Esophagus squamous epithelium (tissue), 5 donors: ENCODE measurements at places on chromosomes 1 and 21. TPM values are rescaled to one million over a fixed set of nuclear protein-coding genes. Genes with fewer than 3 reads are reported as not detected.
A peak's percentile ranks its signal among the peaks of the same experiment; 100 is the strongest.

- H3K4me1 ChIP-seq, result peaks cover 69% of the 10 kb centered on the region
- H3K27me3 ChIP-seq, result no peaks in the 10 kb centered on the region
- peak overlapping the region; percentile 39 for H3K4me3 ChIP-seq
- DNase-seq, result no peak
Observed at GRCh38 chr1:178938101-178938958, 67.5 kb upstream of the ANGPTL1 start.

DNA sequence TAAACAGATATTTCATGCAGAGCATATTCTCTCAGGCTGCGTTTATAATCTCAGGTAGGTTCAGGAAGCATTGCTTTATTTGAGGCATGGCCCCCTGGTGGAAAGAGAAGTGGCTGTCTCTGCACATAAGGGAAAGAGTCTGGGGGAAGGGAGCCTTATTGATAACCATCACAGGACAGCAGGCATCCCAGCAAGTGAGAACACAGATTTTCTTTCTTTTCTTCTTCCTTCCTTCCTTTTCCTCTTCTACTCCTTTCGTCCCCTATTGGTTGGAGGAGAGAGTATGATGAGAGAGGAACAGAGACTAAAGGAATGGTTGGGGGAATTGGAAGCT is 21.9 kb downstream of the TSNAX start:
- no peak for DNase-seq
- H3K4me1 ChIP-seq, result no peaks in the 10 kb centered on the region
- no peak overlapping the region for H3K27ac ChIP-seq

DNA sequence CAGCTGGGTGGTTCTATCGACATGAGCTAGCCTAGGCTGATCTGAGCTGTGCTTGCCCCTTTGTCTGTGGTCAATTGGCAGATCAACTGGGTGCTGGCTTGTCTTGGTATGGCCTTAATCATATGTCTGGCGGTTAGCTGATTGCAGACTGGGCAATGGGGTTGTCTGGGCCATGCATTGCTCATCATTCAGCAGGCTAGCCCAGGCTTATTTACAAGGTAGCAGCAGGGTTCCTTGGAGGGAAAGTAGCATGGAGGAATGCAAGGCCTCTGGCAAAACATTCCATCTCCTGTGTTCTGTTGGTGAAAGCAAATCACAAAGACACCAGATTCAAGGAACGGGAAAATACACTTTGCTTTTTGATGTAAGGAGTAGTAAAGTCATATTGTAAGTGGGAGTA is 84.0 kb upstream of the IVNS1ABP start:
- no peaks in the 10 kb centered on the region for H3K27me3 ChIP-seq
- H3K36me3 ChIP-seq, result no peaks in the 10 kb centered on the region
- H3K27ac ChIP-seq, result no peak overlapping the region
- DNase-seq, result no peak
- H3K4me1 ChIP-seq, result no peaks in the 10 kb centered on the region

GRCh38 chr1:22772014-22772413 is 61.4 kb downstream of the EPHB2 start:
- DNase-seq, result no peak
- no peaks in the 10 kb centered on the region for H3K27me3 ChIP-seq
- H3K4me3 ChIP-seq, result no peak overlapping the region

GRCh38 chr21:28310171-28310685 is 682.4 kb downstream of the LTN1 start:
- H3K4me3 ChIP-seq, result no peak overlapping the region
- no peaks in the 10 kb centered on the region for H3K27me3 ChIP-seq
- DNase-seq, result no peak
- no peak overlapping the region for H3K27ac ChIP-seq

GRCh38 chr1:119139857-119140176 is 636 bp downstream of the WARS2 start:
- H3K27ac ChIP-seq, result peak overlapping the region; percentile 90
- no peak for DNase-seq
- peak overlapping the region; percentile 34 for H3K4me3 ChIP-seq

DNA sequence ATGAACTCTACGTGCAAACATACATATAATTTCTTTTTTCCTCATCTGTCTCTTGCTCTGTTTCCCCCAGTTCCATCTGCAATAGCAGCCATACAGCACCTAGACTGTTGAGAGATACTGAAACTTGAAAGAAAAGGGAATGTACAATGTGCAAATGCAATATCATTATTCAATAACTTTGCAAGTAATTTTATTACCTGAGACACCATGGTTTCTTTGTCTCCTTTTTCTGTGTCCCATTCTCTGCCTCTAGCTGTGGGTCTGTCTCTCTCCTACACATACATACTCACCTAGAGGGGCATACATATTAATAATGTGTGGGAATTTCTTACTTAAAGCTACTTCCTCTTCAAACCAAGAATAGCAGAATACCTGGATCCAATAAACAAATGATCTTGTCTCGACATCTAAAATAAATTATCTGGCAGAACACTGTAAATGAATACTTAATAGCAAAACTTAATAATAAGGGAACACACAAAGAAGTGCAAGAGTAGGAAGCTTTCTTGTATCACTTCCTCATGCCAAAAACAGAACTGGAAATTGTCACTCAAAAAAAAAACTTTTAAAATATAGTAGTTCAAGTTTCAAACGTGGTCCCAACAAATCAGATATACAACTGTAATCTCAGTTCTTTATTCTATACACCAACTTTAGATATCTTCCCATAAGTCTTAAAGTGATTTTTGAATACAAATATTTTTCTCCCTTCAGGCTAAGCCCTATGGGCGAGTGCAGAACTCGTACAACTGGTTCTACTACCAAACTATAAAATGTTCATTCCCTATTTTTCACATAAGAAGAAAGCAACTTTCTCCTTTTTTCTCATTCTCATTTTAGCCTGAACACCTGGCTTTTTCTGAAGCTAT is 194.6 kb downstream of the NRIP1 start:
- peaks cover 80% of the 10 kb centered on the region for H3K4me1 ChIP-seq
- DNase-seq, result no peak
- no peaks in the 10 kb centered on the region for H3K27me3 ChIP-seq
- no peak overlapping the region for H3K4me3 ChIP-seq
- no peaks in the 10 kb centered on the region for H3K36me3 ChIP-seq
- no peak overlapping the region for H3K27ac ChIP-seq

GRCh38 chr1:48061162-48062136 is 64.3 kb upstream of the TRABD2B start:
- H3K4me1 ChIP-seq, result no peaks in the 10 kb centered on the region
- no peak overlapping the region for H3K27ac ChIP-seq
- H3K4me3 ChIP-seq, result no peak overlapping the region

DNA sequence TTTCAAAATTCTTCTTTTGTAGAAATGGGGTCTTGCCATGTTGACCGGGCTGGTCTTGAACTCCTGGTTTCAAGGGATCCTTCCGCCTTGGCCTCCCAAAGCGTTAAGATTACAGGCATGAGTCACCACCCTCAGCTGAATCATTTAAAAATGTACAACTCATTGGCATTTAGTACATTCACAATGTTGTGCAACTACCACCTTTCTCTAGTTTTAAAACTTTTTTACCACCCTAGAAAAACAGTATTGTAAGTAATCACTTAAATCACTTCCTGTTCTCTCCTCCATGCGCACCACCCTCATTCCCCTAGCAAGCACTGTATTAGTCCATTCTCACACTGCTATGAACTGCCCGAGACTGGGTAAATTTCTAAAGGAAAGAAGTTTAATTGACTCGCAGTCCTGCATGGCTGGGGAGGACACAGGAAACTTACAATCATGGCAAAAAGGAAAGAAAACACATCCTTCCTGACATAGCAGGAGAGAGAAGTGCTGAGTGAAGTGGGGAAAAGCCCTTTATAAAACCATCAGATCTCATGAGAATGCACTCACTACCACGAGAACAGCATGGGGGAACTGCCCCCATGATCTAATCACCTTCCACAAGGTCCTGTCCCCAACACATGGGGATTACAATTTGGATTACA is 14.4 kb upstream of the THEM5 start:
- peaks cover 32% of the 10 kb centered on the region for H3K4me1 ChIP-seq
- H3K27me3 ChIP-seq, result no peaks in the 10 kb centered on the region
- H3K4me3 ChIP-seq, result no peak overlapping the region
- H3K27ac ChIP-seq, result no peak overlapping the region

DNA sequence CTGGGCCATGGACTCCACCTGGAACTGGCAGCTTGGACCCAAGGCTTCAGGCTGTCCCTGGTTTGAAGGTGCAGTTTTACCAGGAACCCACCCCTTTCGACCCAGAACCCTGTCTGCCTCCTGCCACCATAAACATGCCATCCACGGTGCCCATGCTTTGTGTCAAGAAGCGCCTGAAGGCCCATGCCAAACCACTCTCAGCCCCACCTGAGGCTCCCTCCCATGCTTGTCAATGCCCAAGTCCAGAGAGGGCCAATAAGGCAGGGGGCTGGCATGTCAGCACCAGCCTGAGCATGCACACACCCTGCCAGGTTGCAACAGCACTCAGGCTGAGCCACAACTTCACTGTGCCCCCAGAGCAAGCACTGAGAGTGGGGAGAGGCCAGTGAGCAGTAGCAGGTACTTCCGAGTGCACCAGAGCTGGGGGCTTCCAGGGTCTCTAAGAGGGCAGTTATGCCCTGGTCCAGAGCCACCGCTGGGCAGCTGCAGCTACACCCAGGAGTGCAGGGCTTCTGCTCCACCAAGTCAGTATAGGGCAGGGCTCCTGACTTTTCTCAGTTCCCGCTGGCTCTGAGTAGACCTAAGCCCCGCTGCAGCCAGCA is 1256.0 kb downstream of the AMY1C start:
- no peak overlapping the region for H3K4me3 ChIP-seq
- DNase-seq, result no peak
- H3K4me1 ChIP-seq, result no peaks in the 10 kb centered on the region
- H3K36me3 ChIP-seq, result no peaks in the 10 kb centered on the region
- no peaks in the 10 kb centered on the region for H3K27me3 ChIP-seq

- no peaks in the 10 kb centered on the region for H3K36me3 ChIP-seq
- no peaks in the 10 kb centered on the region for H3K27me3 ChIP-seq
- H3K4me3 ChIP-seq, result no peak overlapping the region
- no peak for DNase-seq
- no peak overlapping the region for H3K27ac ChIP-seq
Observed at GRCh38 chr1:231318568-231318967, 19.1 kb downstream of the EXOC8 start.

DNA sequence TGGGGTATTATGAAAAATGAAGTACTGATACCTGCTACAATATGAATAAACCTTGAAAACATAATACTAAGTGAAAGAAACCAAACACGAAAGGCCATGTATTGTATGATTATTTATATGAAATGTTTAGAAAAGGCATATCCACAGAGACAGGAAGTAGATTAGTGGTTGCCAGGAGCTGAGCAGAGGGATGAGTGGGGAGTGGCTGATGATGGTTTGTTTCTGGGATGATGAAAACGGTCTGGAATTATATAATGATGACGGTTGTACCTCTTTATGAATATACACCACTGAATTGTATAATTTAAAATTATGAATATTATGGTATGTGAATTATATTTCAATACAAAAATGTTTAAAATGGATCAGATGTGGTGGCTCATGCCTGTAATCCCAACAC is 63.8 kb upstream of the MPC2 start:
- H3K4me3 ChIP-seq, result no peak overlapping the region
- no peaks in the 10 kb centered on the region for H3K36me3 ChIP-seq
- DNase-seq, result no peak
- no peaks in the 10 kb centered on the region for H3K27me3 ChIP-seq
- no peaks in the 10 kb centered on the region for H3K4me1 ChIP-seq

DNA sequence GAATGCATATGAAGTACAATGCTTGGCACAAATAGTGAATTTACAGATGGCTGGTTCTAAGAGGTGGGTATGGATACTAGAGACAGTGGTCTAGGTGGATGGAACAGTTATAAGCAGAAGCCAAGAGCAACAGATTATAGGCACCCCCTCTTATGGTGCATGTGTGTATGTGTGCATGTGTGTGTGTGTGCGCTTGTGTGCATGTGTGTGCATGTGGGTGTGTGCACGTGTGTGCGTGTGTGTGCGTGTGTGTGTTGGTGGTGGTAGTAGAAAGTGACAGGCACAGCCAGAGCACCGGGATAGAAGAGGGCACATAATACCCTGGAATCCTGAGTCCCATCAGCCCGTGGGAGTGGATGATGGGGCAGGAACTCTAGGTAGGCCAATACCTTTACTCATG is 1.3 kb downstream of the NCMAP start:
- no peak overlapping the region for H3K4me3 ChIP-seq
- H3K27me3 ChIP-seq, result no peaks in the 10 kb centered on the region
- no peak overlapping the region for H3K27ac ChIP-seq
- no peak for DNase-seq

DNA sequence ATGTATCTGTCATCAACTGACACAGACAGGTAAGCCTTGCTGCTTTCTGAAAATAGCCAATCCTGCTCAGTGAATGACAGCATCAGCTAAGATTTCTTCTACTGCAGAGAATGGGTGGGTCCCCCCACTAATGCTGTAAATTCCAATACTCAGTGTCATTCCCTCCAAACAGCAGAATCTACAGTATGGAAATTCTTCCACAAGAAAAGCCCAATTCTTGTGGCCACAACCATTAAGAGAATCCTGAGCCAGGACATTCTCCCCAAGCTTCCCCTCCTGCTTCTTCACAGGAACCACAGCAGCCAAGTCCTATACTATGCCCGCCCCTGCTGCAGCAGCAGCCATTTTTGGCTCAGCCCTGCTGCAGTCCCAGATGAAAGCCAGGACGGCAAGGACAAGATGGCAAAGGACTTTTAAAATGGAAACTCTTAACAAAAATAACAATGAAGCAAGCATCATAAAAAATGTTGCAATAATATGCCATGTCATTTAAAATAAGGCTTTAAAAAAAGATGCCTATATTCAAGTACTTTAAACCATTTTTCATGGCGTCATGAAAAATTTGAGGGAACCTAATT is 26.8 kb downstream of the EIF4G3 start:
- peak overlapping the region; percentile 59 for H3K27ac ChIP-seq
- no peaks in the 10 kb centered on the region for H3K27me3 ChIP-seq
- peaks cover 10% of the 10 kb centered on the region for H3K4me1 ChIP-seq

Gene SGIP1
- 0.35 TPM for total RNA-seq

Gene F11R
- 90.6 TPM for total RNA-seq

Gene CNST
- total RNA-seq, result 31.5 TPM

Gene RSPO1
- total RNA-seq, result 6.1 TPM

Gene SMIM1
- 1.5 TPM for total RNA-seq

Gene OR6K3
- total RNA-seq, result not detected

Gene SPRR3
- total RNA-seq, result 7,283 TPM

Gene ZNF593OS
- not detected for total RNA-seq
